ENCODE measurements at places on chromosomes 7 and 10.

DNA sequence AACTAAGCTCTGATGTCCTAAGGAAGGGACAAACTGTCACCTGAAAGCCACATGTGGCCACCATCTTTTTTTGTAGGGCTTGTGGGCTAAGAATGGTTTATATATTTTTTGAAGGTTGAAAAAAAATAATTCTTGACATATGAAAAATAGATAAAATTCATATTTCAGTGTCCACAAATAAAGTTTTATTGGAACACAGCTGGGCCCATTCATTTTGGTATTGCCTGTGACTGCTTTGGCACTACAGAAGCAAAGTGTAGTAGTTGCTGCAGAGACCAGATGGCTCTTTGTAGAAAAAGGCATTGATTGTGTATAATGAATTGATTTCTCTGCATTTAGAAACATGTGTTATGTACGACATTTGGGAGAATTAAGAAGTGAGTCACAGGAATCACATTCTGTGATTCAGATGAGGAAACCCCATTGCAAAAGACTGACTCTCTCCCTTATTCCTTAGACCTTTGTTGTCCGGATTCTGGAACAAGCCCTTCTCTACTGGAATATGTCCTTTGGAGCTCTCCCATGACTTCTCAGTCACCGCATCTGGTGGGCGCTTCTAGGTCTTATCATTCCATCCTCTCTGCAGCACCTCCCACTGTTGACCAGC lies 438.7 kb downstream of the LRMDA start:
- no peak for DNase-seq

- DNase-seq = no peak
Measured at GRCh38 chr10:28047061-28047460, 48.2 kb upstream of the ODAD2 start.

DNA sequence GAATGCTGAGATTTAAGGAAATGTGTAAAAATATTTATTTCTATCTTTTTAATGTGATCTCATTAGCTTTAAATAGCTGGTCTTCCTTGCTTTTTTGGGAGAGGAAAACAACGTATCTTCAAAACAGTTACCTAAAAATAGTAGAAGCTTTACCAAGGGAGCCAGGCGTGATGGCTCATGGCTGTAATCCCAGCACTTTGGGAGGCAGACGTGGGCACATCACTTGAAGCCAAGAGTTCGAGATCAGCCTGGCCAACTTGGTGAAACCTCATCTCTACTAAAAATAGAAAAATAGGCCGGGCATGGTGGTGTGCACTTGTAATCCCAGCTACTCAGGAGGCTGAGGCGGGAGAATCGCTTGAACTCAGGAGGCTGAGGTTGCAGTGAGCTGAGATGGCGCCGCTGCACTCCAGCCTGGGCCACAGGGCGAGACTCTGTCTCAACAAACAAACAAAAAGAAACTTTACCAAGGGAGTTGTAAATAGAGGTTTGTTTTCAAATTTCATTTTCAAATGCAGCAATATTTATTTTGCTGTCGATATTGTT lies 48.4 kb upstream of the ITGB1 start:
- DNase-seq = no peak

DNA sequence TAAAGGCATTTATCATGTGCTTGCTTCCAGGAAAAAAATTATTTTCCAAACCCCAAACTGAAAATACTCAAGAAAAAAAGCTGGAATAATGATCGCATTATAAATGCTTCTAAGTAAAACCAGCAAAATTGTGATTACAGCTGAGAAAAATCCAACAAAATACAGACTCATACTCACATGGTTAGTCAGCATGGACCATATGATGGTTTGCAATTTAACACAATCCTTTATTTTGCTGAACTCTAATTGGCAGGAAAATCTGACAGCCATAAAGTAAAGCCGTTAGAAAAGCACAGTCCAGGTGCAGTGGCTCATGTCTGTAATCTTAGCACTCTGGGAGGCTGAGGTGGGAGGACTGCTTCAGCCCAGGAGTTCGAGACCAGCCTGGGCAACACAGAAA lies 59.6 kb downstream of the BRI3 start:
- no peak for DNase-seq

- DNase-seq = no peak
Measured at GRCh38 chr10:104472957-104473745, 119.5 kb downstream of the CFAP58 start.
